ENCODE measurements at places on chromosomes 1 and 21.

DNA sequence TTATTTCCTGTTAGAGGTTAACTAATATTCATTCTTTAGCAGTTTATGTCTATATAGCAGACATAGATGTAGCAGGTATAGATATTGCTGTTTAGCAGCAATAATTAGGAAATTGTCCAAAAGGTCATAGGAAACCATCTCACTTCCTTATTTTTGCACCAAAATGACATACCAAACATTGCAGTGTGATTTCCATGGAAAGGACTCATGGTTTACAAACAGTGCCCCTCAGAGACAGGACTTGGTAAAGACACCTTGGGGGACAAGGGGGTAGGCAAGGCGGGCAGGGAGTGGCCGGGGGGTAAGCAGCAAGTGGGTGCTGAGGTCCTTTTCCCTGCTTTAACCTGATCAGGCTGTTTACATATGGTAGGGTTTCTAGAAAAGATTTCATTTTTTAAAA is 30.5 kb downstream of the BATF3 start:
- no peak for DNase-seq

DNA sequence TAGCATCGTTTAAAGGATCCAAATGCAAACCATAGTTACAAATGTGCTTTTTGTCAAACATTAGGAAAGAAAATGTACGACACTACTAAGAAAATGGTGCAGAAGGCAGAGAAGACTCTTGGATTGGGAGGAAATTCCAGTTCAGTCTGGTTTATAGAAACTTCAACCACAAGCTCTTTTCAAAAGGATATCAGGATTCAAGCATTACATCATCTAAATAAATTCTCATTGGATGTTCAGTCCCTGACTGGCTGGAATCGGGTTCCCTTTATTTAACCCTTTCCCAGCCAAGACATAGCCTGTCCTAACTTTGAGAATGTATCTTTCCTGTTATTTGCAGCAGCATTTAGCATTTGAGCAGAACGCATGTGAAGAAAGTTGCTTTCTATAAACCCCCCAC is 184.6 kb downstream of the LMO4 start:
- no peak for DNase-seq

DNA sequence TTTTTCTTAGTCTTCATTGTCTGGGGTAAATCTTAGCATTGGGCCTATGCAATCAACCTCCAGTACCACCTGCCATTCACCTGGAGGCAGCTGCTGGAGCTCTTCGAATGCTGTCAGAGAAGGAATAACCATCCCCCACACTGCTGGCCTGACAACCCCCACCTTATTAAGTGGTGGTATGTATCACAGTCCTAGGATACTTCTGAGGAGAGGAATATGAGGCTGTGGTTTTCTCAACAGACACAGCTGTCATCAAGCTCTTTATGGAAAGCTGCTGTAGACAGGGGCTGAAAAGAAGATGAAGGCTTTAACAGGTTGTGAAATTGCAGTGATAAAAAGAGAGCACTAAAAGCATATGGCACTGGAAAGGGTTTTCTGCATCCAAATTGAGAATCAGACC is 61.7 kb downstream of the TSEN15 start:
- DNase-seq: no peak

- DNase-seq: no peak
These were observed 414.7 kb upstream of the PROX1 start for GRCh38 chr1:213572912-213573647.

DNA sequence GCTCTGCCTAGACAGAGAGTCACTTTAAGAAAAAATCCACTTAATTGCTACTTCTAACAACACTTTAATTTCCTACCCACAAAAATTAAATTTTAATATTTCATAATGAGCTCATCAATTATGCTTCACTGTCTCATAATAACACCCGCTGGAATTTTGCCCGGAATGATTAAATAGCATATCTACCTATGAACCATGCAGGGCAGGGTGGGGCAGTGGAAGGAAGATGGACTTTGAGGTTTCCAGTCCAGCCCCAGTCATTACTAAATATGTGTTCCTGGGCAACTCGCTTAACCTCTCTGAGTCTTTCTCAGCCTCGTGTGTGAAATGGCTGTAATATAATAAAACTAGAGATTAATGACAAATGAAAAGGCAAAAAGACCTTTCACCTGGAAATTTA is 32.8 kb upstream of the SLC45A1 start:
- DNase-seq: no peak

DNA sequence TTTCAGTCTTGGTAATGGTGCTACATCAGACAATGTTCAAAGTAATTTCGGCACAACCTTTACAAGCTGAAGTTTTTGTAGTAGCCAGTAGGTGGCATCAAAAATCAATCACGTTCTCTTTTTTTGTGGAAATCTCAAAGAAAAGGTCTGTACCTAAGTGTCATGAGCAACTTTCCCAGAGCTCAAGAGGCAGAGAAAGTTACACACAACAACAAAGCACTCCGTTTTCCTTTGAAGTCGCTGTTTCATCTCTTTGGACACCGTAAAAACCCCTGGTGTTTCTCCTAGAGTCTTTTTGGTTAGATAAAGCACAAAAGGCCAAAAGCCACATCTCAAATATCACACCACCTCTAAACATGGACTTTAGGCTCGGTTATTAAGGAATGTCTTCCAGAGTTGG is 131.6 kb downstream of the LHX8 start:
- no peak for DNase-seq

DNA sequence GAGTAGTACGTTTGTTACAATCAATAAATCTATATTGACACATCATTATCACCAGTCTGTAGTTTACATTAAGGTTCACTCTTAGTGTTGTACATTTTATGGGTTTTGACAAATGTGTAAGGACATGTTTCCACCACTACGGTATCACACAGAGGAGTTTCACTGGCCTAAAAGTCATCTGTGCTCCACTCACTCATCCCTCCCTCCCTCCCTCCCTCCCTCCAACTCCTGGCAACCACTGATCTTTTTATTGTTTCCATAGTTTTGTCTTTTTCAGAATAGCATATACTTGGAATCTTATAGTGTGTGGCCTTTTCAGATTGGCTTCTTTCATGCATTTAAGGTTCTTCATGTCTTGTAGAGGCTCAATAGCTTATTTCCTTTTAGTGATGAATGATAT is 44.1 kb upstream of the RHOU start:
- no peak for DNase-seq

GRCh38 chr1:10561497-10561896 is 86.7 kb downstream of the PEX14 start:
- DNase-seq: no peak

DNA sequence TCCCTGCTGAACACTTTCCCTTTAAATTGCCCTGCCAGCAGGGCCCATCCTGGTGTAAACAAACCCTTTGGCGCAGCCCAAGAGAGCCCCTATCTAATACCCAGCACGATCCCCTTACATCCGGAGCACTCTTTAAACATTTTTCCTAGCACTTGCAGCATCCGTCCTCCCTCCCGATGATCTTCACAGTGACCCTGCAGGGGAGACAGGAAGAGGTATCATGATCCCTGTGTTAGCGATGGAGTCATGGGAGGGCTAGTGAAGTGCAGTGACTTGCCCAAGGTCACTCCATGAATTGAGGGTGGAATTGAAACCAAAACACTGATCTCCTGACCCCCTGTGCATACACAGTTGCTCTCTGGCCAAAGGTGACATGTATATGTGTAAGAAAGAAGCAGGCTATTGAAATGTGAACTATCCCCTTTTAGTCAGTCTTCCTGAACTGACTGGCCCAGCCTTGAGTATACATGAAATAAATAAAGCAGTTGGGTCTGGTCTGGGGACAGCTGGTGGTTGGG is 9.8 kb upstream of the KCNQ4 start:
- DNase-seq: no peak

GRCh38 chr1:43716559-43717281 is 9.4 kb downstream of the ST3GAL3 start:
- DNase-seq: no peak

DNA sequence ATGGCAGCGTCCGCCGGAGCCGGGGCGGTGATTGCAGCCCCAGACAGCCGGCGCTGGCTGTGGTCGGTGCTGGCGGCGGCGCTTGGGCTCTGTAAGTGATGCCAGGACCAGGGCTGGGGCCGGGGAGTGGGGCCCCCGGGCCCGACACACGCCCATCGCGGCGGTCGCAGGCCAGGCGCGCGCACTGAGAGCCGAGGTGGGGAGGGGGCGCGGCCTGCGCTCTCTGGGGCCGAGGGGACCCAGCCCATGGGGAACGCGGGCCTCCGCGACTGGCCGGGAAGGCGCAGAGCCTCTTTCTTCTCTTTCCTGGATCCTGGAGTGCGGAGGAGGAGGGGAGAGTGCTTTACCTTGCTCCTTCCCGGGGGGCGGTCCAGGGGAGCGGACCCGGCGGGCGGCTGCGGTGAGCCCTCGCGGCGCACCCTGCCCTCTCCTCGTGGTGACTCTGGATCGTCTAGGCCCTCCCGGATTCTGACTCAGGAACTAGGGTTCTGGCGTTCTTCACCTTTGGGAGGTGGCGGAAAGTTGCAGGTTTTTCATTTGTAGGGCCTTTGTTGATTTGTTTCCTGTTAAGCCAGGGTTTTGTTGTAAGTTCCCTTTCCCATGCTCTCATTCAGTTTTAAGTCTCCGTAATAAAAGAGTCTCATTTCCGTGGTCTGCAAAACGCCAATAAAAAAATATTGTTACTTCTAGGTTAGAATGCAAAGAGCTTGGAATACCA is 529 bp downstream of the MPZL1 start:
- DNase-seq: peak; percentile 58

- no peak for DNase-seq
These were observed 58.3 kb downstream of the AKT3 start for GRCh38 chr1:243791586-243792267.

DNA sequence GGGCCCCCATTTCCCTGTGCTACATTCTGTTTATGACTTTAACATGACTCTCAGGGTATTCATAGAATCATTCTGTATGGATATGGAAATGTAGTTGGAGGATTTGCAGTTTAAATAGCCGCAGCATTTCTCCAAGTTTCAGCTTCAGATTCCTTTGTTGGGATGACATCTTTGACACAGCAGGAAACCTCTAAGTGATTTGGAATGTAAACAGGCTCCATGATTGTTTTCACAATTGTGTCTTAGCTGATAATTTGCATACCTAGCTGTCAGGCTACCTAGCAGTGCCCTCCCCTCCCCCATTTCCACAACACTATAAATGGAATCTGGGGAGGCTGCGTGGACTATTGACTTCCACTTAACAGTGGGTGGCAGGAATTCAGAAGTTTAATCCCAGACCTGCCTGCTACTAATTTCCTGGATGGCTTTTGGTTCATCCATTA is 290.2 kb downstream of the HLX start:
- no peak for DNase-seq

- DNase-seq: no peak
These were observed 102.3 kb upstream of the LPGAT1 start for GRCh38 chr1:211932933-211933254.

- no peak for DNase-seq
These were observed 773 bp downstream of the CHD1L start for GRCh38 chr1:147243228-147243685.

- DNase-seq: no peak
These were observed 27.2 kb upstream of the CAPZB start for GRCh38 chr1:19512545-19512944.

- DNase-seq: peak; percentile 95
These were observed 103.4 kb upstream of the VAMP3 start for GRCh38 chr1:7667625-7668218.

DNA sequence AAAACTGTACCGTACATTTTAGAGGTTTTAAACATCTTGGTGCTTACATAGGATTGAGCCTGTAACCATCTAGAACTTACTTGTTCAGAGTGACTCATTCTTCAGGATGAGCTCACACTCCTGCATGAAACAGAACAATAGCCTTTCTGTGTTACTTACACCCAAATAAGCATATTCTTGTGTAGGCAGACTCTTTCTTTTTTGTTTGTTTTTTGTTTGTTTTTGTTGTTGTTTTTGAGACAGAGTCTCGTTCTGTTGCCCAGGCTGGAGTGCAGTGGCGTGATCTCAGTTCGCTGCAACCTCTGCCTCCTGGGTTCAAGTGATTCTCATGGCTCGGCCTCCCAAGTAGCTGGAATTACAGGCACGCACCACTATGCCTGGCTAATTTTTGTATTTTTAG is 3.8 kb upstream of the CA6 start:
- DNase-seq: no peak

Measured in progenitor cell of endocrine pancreas (in vitro differentiated cells).